ENCODE measurements at places on chromosomes 2 and 18. TPM values are rescaled to one million over a fixed set of nuclear protein-coding genes. Genes with fewer than 3 reads are reported as not detected.
A peak's percentile ranks its signal among the peaks of the same experiment; 100 is the strongest.

Gene SPATA3
- not detected for polyA plus RNA-seq

DNA sequence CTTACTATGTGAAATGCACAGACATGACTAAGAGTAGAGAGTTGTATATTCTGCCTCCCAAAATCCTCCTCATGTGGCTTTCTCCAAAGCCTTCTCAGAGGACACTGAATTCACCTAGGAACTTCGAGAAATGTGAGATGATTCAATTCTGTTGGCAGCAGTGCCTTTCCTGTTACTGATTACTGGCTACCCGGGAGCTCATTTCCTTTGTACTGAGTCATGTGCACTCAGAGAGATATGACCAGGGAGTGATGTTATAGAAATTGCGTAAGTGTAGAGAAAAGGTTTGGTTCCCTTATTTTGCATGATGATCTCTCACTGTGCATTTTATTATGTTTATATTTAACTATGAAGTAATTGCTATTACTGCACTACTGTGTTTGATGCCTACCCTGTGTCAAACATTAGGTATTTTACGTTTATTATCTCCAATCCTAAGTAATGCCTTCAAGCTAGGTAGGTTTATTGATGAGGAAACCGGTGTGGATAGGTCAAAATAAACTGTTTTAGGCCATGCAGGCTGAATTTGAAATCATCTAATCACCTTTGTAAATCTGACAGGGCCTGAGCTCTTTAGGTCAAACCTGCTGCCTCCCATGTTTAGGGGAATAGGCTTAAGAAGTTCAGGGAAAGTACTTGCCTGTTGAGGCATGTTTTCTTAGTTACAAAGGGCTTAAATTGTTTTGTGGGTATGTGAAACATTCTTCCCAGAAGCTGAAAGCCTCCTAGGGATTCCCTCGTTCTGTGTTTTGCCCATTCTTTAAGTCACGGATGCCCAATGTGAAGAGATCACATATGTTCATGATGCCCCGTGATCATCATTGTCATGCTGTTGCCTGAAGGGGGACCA is 86.8 kb downstream of the FMNL2 start:
- no peak overlapping the region for H3K4me3 ChIP-seq
- no peaks in the 10 kb centered on the region for H3K4me1 ChIP-seq
- H3K27me3 ChIP-seq = no peaks in the 10 kb centered on the region
- no peak for DNase-seq
- H3K36me3 ChIP-seq = no peaks in the 10 kb centered on the region

Gene MSTN
- polyA plus RNA-seq = not detected

Gene REG3A
- polyA plus RNA-seq = not detected

Gene VSNL1
- not detected for polyA plus RNA-seq

DNA sequence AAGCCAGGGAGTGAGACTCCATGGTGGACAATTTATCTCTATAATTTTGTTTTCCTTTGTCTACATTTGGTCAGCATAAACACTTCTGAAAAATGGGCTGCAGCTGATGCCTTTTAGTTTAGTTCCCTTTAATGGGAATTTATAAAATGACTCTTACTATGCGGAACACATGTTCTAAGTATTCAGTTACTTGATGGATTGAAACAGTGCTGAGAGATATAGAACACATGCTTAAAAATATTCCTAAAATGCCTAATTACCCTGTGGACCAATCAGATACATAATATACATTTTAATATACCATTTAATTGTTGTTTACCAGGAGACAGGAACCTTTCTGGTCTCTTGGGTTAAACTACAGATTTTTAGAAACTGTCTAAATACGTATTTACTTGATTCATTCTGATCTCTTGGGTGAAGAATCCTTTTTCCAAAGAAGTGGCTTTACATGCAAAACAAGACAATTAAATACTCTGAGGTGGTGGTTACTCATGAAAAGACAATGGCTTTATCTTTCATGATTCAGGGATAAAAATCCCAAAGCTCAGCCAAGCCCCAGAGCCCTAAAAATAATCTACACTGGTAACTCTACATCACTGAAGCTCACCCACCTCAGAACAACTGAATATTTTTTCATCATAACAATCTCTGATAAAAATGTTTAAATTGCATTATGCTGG is 128.1 kb upstream of the SERTAD2 start:
- no peaks in the 10 kb centered on the region for H3K36me3 ChIP-seq
- no peak overlapping the region for H3K27ac ChIP-seq
- peaks cover 1% of the 10 kb centered on the region for H3K27me3 ChIP-seq
- no peak for DNase-seq

Gene CNDP1
- polyA plus RNA-seq = not detected

GRCh38 chr2:201507725-201508124 is 56.2 kb downstream of the STRADB start:
- H3K4me1 ChIP-seq = no peaks in the 10 kb centered on the region
- DNase-seq = no peak
- no peak overlapping the region for H3K27ac ChIP-seq

GRCh38 chr18:49368161-49368875 is 92.1 kb downstream of the DYM start:
- no peak for DNase-seq
- H3K27me3 ChIP-seq = no peaks in the 10 kb centered on the region
- H3K36me3 ChIP-seq = no peaks in the 10 kb centered on the region
- H3K4me3 ChIP-seq = no peak overlapping the region
- no peak overlapping the region for H3K27ac ChIP-seq
- H3K4me1 ChIP-seq = peaks cover 6% of the 10 kb centered on the region

DNA sequence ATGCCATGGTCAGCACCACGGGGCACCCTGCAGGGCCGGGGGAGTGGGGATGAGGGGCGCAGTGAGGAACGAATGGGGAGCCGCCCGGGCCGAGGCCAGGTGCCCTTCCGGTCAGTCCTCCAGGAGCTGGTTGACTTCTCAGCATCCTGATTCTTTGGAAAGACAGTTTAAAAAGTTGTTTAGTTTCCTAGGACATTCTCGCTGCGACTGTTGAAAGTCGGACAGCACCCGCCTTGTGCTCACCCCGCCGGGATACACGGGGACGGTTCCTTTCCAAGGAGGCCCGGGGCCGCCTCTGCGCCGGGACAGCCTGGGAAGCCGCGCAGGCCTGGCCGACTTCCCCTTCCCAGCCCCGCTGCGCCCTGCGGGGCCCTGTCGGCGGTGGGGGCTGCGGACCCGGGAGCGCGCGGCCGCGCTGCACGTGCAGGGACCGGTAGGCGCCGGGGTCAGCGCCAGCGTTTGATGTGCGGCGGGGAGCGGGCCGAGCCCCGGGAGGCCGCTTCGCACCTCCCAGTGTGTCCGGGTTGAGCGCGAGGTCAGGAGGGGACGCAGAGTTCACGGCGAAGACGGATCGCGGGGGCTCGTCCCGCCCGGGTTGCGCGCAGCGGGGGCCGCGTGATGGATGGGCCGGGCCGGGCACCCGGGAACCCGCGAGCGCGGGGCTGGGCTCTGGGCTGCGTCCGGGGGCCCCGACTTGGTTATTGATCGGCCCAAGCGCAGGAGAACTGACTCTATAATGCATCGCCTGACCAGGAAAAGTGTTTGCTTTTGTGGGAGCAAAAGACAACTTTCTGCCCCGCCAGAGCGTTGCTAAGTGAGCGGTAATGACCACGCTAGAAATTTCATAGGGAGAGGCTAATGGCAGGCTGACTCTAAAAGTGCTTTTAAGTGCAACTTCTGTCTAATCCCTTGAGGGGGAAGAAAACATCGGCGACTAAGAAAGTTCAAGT is 28.0 kb upstream of the SMIM21 start:
- peaks cover 12% of the 10 kb centered on the region for H3K36me3 ChIP-seq
- peaks cover 9% of the 10 kb centered on the region for H3K4me1 ChIP-seq
- DNase-seq = no peak
- H3K27me3 ChIP-seq = peaks cover 58% of the 10 kb centered on the region

GRCh38 chr2:63587814-63588384 is 378 bp downstream of the WDPCP start:
- peaks cover 3% of the 10 kb centered on the region for H3K36me3 ChIP-seq
- peaks cover 52% of the 10 kb centered on the region for H3K4me1 ChIP-seq
- H3K27ac ChIP-seq = peak overlapping the region; percentile 96
- H3K4me3 ChIP-seq = peak overlapping the region; percentile 98
- no peak for DNase-seq

DNA sequence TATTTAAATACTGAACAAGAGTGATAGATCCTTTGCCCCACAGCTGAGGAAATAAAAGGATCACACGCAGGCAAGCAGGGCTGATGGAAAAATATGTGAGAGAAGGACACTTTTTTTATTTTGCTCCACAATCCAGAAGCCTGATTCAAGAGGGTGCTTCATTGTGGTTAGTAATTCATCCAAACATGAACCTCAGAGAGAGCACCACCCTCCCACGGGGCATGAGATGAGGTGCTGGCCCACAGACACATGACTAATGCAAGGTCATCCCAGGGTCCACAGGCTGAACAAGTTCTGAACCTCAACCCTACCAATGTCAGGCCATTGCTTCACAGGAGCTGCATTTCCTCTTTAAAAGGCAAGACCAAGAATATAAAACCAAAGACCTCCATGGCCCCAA is 239.6 kb downstream of the MREG start:
- H3K4me3 ChIP-seq = no peak overlapping the region
- no peaks in the 10 kb centered on the region for H3K4me1 ChIP-seq
- no peak overlapping the region for H3K27ac ChIP-seq
- no peak for DNase-seq

DNA sequence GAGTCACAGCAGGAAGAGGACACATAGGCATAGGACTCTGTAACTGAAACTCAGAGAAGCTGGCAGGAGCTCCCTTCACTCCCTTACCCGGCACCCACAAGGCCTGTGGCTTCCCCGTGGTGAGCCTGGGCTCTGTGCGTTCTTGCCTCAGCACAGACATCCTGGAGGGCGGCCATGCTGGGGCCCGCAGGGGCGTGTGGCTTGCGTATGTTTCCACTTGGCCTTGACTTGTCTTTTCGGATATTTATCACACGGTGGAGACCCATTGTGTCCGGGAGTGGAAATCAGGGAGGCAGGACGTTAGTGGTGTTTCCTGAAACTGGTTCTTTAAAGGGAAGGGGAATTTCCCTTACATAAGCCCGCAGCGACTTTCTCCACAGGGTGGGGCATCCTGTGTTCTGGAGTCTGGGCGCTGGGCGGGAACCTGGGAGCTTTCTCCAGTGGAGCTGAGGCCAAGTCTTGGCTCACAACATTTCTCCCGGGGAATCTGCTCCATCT is 49.9 kb upstream of the EML6 start:
- peaks cover 9% of the 10 kb centered on the region for H3K36me3 ChIP-seq
- H3K27me3 ChIP-seq = peaks cover 19% of the 10 kb centered on the region
- DNase-seq = peak; percentile 15
- H3K27ac ChIP-seq = peak overlapping the region; percentile 63

DNA sequence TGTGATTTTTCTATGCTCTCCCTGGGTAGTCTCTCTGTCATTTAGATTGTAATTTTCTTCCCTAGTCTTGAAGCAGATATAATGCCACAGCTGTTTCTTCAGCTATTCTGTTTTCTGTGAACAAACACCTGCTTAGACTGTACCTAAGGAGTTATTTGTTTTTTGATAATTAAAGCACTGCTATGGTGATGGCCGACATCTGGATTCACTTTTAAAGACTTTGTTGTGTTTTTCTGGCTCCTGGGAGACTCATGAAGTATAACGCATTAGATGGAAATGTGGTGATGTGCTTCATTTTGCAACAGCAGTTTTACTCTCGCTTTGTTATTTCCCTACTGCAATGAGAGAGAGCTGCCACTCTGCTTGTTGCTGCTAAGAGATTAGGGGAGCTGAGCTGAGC is 15.7 kb upstream of the C2orf69 start:
- no peak overlapping the region for H3K27ac ChIP-seq
- no peak for DNase-seq
- H3K4me3 ChIP-seq = no peak overlapping the region
- H3K4me1 ChIP-seq = no peaks in the 10 kb centered on the region
- H3K36me3 ChIP-seq = no peaks in the 10 kb centered on the region
- H3K27me3 ChIP-seq = no peaks in the 10 kb centered on the region

Gene CNTNAP5
- not detected for polyA plus RNA-seq

DNA sequence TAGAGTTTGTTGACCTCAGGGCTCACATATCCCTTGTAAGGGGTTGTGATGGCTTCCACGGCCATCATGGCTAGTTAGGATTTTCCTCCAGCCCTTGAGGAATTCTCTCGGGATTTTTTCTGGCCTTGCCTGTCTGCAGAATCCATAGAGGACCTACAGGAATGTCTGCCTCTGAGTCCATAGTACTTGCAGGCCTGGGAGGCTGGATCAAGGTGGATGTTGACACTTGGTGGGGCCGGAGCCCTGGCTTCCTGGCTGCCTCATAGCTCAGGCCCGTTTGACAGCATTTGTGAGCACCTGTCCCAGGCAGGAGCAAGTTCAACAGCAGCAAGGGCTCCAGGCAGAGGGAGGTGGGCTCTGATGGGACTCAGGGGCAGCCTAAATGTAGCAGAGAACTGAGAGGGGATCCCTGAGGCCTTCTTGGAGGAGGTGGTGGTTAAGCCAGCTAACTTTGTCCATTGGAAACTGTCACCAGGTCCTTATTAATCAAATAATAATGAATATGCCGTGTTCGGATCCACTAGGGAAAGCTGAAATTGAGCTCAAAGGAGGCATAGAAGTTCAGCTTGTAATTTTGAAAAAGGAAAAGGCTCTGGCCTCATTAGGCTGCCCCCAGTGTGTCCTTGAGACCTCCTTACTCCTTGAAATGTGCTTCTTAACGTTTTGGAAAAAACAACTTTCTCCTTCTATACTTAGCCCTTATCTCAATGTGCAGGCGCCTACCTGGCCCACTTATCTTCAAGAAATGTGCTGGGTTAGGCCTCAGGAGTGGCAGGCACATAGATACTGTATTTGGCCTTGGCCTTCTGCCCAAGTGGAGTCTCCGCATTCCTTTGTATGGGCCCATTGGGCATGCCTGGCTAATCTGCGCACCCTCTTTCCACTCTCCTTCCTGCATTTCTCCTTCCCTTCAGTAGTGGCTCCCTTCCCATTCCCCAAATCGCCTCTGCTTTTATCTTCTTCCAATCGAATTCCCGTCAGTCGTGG is 66.9 kb downstream of the HPCAL1 start:
- no peak overlapping the region for H3K4me3 ChIP-seq
- H3K27ac ChIP-seq = peak overlapping the region; percentile 92
- H3K4me1 ChIP-seq = peaks cover 60% of the 10 kb centered on the region
- no peak for DNase-seq
- H3K36me3 ChIP-seq = no peaks in the 10 kb centered on the region
- H3K27me3 ChIP-seq = no peaks in the 10 kb centered on the region

Gene SP140L
- 43.1 TPM for polyA plus RNA-seq
